ENCODE measurements at places on chromosomes 5 and 9.

GRCh38 chr9:110255463-110256379 lies 586 bp downstream of the TXN start:
- no peak for DNase-seq

GRCh38 chr5:154863291-154864080 lies 5.1 kb downstream of the CNOT8 start:
- DNase-seq = no peak

DNA sequence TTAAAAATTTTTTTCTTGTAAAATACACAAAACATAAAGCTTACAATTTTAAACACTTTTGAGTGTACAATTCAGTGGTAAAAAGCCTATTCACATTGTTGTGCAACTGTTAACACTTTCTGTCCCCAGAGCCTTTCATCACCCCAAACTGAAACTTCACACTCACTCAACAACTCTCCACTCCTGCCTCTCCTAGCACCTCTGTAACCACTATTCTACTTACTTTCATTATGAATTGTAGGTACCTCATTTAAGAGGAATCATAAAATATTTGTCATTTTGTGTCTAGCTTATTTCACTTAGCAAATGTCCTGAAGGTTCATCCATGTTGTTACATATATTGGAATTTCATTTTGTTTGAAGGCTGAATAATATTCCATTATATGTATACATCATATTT lies 4.3 kb upstream of the ZNF510 start:
- no peak for DNase-seq

DNA sequence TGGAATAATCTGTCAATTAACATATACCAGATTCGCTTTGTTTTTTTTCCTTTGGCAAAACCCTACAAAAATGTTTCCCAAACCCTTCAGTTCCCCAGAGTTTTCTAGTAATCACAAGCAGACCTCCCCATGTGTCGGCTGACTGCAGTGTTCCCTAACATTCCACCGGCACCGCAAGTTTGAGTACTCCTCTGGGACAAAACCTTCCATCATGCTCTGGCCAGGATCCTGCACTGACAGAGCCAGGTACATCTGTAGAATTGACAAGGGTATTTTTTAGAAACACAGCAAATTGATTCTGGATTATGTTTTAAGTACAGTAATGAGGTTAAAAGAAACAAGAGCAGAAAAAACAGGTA lies 174.7 kb downstream of the GAS1 start:
- no peak for DNase-seq

DNA sequence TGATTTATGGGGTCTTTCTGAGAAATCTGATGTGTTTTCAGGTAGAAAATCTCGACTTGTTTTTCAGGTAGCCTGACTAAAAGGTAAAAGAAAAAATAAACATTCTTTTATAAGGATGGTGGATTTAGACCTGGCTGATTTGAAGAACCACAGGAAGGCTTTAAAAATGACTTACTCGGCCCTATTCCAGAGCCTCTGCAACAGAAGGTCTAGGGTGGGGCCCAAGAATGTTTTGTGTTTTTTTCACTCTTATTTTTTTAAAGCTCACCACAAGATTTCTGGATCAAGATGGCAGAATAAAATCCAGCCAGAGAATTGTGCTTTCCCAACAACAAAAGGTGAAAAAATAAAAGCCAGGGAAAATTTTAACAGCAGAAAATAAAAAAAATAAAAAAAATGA lies 59.1 kb downstream of the FNBP1 start:
- DNase-seq = no peak

DNA sequence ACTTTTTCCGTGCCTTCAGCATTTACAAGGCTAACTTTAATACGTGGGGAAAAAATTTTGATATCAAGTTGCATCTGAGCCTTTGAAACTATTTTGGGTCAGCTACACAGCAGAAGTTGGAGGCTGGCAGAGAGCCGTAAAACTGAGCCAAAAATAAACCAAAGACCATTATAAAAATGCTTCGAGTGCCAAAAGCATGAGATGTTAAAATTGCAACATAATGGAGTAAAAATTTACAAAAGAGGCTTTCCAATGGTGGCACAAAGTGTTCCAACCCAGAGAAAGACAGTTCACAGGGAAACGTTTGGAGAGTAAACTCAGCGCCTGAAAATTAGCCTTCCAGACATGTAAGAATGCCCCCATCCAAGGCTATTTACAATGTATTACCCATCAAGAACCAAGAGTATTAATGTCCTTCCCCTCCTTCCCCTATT lies 190.3 kb downstream of the TLE1 start:
- no peak for DNase-seq

- no peak for DNase-seq
Measured at GRCh38 chr5:62340392-62340791, 34.4 kb downstream of the KIF2A start.

DNA sequence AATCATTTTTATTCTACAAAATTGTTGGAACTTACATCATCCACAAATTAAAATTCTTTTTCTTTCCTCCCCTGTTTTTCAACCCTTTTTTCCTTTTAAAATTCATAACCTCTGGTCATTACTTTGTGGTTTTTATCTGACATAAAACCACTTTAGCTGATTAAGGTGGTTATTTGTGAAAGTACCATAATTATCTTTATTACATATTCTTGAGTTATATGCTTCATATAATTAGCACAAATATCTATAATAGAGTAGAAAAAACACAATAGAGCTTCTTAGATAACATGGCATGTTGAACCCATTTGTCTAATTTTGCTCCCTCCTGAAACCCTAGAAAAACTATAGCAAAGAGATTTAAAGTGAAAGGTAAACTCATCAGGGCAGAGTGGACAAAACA lies 22.9 kb upstream of the PPIC start:
- DNase-seq = no peak

GRCh38 chr5:140678993-140679392 lies 5.6 kb upstream of the DND1 start:
- no peak for DNase-seq

GRCh38 chr5:132865668-132866341 lies 464 bp downstream of the GDF9 start:
- DNase-seq = no peak

GRCh38 chr5:149456597-149457392 lies 77.7 kb upstream of the IL17B start:
- DNase-seq = no peak

- no peak for DNase-seq
Measured at GRCh38 chr9:80796632-80797031, 892.7 kb downstream of the TLE1 start.

DNA sequence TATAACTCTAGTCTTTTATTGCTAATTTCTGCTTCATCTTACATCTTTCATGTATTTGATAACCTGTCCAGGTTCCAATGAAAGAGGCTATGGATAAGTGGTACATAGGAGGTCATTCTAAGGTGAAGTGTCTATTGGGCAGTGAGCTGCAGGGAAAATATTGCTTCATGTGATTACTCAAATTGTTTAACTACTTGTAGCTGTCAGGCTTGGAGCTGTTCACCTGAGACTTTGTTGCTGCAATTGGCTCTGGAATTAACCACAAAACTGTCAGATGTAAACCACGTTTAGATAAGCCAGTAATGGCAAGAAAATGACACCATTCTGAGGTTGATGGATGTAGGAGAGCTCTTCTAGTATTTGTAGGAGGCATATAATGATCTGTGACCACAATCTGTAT lies 26.0 kb downstream of the ADAMTSL1 start:
- DNase-seq = no peak

Data from iPS DF 6.9 (cell line).